AG04449 (cell line): ENCODE measurements at places on chromosomes 11 and 22.
A peak's percentile ranks its signal among the peaks of the same experiment; 100 is the strongest.

- DNase-seq: no peak
Observed at GRCh38 chr22:17047656-17048055, 37.1 kb upstream of the IL17RA start.

- DNase-seq: no peak
Observed at GRCh38 chr11:57466680-57467079, 6.4 kb downstream of the RTN4RL2 start.

DNA sequence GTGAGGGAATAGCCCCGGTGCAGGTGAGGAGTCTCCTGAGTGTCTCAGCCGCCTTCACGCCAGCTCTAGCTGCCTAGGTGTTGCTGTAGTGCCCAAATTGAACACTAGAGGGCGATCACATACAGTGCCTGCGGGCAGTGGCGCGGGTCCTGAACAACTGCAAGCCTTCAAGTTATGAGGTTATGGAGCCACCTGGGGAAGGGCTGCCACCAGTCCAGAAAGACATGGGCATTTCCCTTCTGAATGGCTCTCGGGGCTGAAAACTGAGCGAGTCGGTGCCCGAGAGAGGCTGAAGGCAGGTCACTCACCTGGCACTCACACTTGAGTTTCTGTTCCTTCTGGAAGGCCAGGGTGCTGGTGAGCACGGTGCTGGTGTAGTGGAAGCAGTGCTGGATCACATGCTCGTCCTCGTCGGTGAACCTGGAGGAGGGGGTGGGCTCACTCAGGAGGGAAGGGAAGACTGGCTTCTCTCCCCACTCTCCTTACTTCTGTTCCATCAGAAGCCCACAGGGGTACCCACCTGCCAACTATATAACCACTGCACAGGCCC is 88.4 kb downstream of the PDE2A start:
- DNase-seq: no peak

DNA sequence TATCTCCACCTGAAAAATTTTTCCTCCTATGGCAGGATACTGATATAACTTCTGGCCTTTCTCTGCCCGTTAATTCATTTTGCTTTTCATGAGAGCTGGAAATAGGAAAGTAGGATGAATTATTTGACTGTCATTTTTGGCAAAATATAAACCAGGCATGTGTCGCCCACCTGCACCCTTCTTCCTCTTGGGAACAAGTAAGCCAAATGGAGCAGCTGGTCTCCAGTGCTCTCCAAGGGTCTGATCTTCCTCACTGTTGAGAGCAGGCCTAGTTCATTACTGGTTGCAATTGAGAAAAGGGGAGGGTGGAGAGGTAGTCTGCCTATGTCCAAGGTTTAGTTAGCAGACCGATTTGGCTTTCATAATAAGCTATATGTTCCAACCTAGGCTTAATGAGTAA is 582.2 kb downstream of the DLG2 start:
- no peak for DNase-seq

DNA sequence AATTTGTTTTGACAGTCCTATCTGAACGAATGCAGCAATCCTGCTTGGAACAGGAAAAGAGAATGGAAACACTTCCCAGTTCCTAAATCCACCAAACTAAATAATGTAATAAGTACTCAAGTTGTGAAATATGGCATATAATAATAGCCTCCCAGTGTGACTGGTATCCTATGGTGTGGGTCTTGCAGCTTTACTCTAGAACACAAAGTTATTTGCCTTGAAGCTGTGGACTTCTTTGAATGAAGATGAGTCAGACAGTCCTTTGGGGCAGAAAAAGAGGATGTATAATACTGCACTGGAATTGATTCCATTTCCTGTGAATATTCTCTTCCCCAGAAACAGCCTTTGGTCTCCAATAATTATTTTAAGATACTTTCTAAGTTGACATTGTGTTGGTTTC is 887.0 kb downstream of the KCNA4 start:
- DNase-seq: peak; percentile 36

- peak; percentile 79 for DNase-seq
Observed at GRCh38 chr22:45105281-45105702, 58.4 kb upstream of the NUP50 start.

- DNase-seq: no peak
Observed at GRCh38 chr11:34996958-34997357, 80.5 kb downstream of the PDHX start.

GRCh38 chr22:42180349-42180842 is 49.8 kb upstream of the CYP2D6 start:
- DNase-seq: no peak

DNA sequence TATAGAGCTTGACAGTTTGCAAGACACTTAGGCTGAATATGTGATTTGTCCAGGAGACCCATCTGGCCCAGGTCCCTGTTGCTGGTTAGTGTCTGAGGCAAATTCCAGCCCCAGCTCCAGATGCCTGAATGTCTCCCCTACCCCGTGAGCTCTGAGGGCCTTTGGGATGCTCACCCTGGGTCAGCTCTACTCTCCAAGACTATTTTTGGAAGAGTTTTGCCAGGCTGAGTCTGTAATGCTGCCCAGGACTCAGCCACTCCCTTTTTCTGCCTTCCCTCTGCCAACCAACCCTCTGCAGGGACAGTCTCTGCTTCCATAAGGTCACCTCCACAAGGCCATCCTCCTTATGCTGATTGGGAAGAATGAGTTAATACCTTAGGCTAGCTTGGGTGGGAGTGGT is 66.3 kb downstream of the CABIN1 start:
- no peak for DNase-seq

DNA sequence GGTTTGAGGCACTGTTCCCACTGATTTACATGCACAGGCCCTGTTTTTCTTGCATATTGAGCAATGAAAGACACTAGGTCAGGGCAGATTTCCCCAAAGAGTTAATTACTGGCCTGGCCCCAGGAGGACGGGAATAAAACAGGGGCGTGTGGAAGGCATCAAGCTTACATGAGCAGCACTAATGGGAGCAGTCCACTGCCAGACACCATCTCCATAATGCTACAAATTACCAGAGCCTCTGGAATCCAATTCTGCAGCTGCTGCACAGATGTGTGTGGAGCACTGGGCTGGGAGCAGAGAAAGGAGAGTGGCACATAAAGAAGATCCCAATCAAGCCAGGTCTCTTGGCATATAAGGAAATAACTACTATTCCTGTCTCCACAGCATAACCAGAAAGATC is 96.9 kb downstream of the CCDC34 start:
- DNase-seq: no peak

GRCh38 chr22:35900483-35901168 is 128.0 kb downstream of the RBFOX2 start:
- DNase-seq: no peak

DNA sequence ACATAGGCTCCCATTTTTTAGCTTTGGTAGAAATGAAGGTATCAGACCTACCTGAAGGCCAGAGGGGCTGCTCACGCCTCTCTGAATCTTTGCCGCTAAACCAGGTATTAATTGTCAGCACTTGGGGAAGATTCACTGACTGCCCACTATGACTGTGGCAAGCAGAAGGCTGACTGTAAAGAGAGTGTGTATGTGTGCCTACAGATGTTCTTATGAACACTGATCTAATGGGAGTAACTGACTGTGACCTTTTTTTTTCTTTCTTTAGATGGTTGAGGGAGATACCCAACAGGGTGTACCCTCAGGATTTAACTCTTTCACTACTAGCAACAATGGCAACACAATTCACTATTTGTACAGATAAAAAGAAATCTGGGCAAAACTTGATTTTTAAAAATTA is at the start of gene RAG2:
Gene RAG2 (minus strand): TSS at position 186 of the 400 bp plus-strand sequence. CDS start 4,068 bp downstream, outside the sequence.
- no peak for DNase-seq

- DNase-seq: no peak
Observed at GRCh38 chr11:50155508-50155907, 122.8 kb downstream of the OR4C45 start.

GRCh38 chr11:129458278-129458677 is 82.6 kb downstream of the BARX2 start:
- no peak for DNase-seq

GRCh38 chr11:109422870-109423465 is 978 bp downstream of the C11orf87 start:
- DNase-seq: no peak

GRCh38 chr11:111819161-111819828 is 52.1 kb downstream of the ALG9 start:
- DNase-seq: peak; percentile 72

GRCh38 chr11:68998390-68998911 is 14.6 kb downstream of the MRGPRF start:
- no peak for DNase-seq

DNA sequence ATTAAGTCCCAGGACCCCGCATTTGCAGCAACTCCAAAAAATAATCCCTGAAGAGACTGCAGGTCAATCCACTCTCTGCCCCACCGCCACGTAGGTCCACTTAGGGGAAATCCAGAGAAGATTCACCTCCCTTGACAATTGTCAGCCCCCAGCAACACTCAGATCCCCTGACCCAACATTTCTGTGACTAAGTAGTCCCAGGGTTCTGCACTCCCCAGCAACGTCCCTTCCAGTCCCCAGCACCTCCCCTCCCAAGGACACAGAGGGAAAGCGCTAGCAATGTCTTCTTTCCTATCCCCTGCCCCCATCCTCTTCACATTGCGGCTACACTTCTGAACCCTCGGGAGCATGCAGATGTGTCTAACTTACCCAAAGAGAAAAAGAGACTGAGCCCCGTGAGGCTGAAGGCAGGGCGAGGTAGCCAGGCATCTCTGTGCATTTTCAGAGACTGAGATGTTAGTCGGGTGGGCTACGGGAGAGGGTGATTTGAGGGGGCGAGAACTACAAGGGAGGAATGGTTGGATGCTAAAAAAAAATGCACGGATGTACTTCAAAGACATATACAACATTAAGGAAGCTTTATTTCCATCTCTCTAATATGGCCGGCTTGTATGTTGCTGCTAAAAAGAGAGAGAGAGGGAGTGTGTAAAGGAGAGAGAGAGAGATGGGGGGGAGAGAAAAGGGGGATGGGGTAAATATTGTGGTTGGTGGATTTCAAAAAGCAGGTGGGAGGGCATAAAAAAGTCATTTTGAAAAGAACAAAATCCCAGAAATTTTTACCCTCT is at the start of gene SCN2B:
Gene SCN2B (minus strand): TSS at position 647 of the 785 bp plus-strand sequence. CDS start 208 bp downstream, at position 439.
- DNase-seq: no peak

DNA sequence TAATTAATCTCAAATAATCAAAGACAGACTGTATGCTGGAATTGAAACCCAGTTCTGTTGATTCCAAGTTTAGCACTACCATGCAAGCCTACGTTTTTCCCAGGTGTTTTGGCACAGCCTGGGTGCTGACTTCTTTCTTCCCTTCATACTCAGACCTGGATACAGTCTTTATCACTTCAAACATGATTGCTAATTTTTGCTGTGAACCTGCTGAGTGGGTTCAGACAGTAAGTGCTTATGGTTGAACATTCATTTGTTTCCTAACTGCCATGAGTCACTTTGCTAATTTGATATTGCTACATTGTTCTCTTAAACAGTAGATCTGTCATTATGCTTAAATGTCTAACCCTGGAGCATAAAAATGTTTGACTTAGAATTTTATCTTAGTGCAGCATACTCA is 12.2 kb downstream of the PAAF1 start:
- no peak for DNase-seq

GRCh38 chr22:27747396-27748221 is 53.9 kb downstream of the MN1 start:
- no peak for DNase-seq

GRCh38 chr22:38262051-38262795 is 10.6 kb downstream of the TMEM184B start:
- no peak for DNase-seq

DNA sequence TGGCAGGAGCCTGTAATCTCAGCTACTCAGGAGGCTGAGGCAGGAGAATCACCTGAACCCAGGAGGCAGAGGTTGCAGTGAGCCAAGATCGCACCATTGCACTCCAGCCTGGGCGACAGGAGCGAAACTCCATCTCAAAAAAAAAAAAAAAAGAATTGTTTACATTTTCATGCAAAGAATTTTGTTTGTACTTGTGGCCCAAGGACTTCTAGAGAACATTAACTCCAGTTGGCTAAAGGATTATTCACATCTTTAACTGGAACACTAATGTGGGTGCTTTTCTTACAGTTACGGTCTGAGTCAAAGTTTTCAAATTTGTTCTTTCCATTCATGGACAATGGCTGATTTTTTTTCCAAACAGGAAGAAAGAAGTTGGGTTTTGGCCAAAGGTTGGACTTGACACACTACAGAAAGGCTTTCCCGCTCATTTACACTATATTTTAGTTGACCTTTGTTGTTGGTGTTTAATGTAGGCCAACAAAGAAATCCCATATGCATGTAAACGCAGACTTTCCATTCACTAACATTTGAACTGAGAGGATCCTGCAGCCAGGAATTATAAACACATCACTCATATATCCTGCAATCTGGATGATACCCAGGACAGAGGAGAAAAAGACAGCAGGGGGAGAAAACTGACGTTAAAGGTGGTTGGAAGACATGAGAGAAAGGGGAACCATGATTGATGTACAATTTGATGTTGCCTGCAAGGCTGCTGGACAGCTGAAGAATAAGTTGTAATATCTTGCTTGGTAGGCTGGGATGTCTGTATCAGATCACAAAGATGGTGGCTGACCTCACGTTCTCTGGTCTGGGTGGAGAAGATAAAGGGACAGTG is 13.1 kb downstream of the POU2AF1 start:
- no peak for DNase-seq

DNA sequence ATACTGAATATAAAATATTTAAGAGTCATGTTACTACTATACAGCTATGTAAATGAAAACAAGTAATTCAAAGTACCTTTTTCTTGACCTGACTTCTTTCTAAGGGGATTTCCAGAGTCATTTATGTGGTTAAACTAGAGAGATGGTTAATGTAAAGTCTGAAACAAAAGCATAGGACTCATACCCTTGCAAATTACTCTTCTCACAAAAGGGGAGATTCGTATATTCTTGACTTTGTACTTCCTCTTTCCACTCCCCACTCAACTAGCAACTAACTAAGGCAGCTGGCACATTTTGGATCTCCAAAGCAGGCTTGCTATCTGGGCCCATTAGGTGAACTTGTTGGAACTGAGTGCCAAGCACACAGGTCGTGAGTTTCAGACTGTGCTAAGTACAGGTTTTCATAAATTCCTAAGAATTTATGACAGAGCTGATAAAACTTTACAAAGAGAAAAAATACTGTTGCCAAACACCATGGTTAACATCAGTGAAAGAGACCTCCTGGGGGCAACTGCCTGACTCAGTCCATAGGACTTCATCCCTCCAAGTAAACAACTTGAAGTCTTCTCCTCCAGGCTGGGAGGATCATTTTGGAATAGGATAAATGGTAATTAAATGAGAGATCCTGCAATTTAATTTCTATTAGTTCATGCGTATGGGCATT is 77.0 kb upstream of the DDI1 start:
- DNase-seq: no peak

GRCh38 chr11:22930816-22931594 is 70.7 kb upstream of the CCDC179 start:
- DNase-seq: no peak

DNA sequence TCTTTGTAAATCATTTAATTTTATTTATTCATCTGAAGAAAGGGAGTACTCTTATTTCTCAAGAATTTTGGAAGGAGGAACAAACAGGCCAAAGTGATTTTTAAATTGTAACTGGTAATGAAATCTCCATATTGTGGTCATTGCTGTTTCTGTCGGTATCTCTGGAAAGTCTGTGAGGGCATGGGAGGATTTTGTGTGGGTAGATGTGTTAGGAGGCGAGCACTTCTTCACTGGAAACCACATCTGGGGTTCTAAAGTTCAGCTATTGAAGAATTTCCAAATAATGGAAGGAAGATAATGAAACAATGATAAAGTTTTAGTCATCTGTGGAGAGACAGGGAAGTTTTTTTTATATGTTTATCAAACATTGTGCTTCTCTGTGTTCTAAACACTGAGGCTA is 6.6 kb downstream of the TRIM34 start:
- no peak for DNase-seq
